ENCODE measurements at places on chromosomes 7 and 10. TPM values are rescaled to one million over a fixed set of nuclear protein-coding genes. Genes with fewer than 3 reads are reported as not detected.

WNT2 gene
- 0.05 TPM for total RNA-seq

HMX2 gene
- not detected for total RNA-seq

LRGUK gene
- 0.37 TPM for total RNA-seq

DYNC1I1 gene
- 0.15 TPM for total RNA-seq

TLX1 gene
- not detected for total RNA-seq

AKR1D1 gene
- not detected for total RNA-seq

C10orf143 gene
- total RNA-seq = 0.86 TPM

ASZ1 gene
- total RNA-seq = not detected

TCF7L2 gene
- total RNA-seq = 22.2 TPM

PRKCQ gene
- 4.1 TPM for total RNA-seq

DTX2 gene
- total RNA-seq = 27.7 TPM

FAM107B gene
- 105 TPM for total RNA-seq

SORCS3 gene
- not detected for total RNA-seq

HYAL4 gene
- total RNA-seq = not detected

ZNF425 gene
- total RNA-seq = 1.4 TPM

RSPH10B2 gene
- total RNA-seq = 0.07 TPM

ITGB8 gene
- 1.4 TPM for total RNA-seq

PRPF18 gene
- 19.3 TPM for total RNA-seq

CCL26 gene
- total RNA-seq = 8.9 TPM

BLVRA gene
- 75.9 TPM for total RNA-seq

FAM221A gene
- total RNA-seq = 0.32 TPM

CCDC136 gene
- 2.5 TPM for total RNA-seq

AIFM2 gene
- total RNA-seq = 28.4 TPM

TWIST1 gene
- total RNA-seq = 3.3 TPM

COL13A1 gene
- 0.31 TPM for total RNA-seq

PDZD7 gene
- total RNA-seq = 1.1 TPM

HSPB1 gene
- total RNA-seq = 1,516 TPM

AOC1 gene
- total RNA-seq = 0.02 TPM

BAIAP2L1 gene
- total RNA-seq = 38.0 TPM
